ENCODE measurements at places on chromosomes 12 and 14. TPM values are rescaled to one million over a fixed set of nuclear protein-coding genes. Genes with fewer than 3 reads are reported as not detected.

- DNase-seq = no peak
Measured at GRCh38 chr14:64778104-64778754, 74.0 kb downstream of the PLEKHG3 start.

DNA sequence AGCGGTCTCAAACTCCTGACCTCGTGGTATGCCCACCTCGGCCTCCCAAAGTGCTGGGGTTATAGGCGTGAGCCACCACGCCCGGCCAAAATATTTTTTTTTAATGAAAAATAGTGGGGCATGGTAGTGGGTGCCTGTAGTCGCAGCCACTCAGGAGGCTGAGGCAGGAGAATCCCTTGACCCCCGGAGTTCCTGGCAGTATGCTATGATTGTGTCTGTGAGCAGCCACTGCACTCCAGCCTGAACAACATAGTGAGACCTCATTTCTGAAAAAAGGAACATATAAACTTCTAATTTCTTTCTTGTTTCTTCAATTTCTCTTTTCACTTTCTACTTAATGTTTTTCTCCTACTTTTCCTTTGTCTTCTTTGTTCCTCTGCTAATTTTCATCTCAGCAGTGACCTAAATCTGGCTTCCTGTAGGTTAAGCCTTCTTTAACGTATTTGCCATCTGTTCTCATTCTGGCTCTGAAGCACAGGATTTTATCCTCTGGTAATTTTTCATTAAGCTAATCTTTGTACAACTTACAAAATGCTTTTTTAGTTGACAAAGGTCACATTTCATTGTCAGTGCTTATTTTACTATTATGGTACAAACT lies 4.5 kb upstream of the RPGRIP1 start:
- no peak for DNase-seq

GRCh38 chr12:57584690-57585089 lies 6.3 kb upstream of the PIP4K2C start:
- no peak for DNase-seq

GRCh38 chr12:52600475-52600874 lies 788 bp downstream of the KRT72 start:
- DNase-seq = no peak

DNA sequence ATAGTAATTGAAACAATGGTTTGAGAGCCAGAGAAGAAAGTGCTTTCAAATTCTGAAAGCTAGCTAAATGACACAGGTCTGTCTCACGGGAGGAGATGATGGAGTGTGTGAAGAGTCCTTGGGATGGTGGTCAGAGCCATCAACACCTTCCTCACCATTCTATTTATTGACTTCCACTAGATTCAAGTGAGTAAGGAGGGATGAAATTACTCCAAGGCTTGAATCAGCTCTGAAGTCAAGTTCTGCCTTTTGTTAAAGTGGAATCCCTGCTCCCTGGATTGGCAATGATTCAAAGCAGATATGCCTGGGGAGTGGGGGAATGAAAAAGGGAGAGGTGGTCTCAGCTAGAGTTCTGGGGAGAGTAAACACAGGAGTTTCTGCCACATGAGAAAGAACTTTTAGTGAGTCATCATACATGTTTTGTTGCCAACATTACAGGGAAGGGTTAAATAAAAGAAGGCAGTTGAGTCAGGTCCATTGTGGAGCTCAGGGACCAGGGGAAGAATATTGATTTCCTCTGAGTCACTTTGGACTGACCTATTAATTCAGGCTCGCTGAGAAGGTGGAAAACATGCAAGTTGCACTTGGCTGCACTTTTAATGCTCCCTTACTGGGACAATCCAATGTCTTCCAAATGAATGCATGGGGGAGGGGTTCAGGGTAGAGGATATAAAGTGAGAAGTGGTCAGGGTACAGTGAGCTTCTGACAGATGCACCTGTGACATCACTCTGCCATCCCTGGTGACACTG lies 142.7 kb downstream of the TBX5 start:
- DNase-seq = no peak

DNA sequence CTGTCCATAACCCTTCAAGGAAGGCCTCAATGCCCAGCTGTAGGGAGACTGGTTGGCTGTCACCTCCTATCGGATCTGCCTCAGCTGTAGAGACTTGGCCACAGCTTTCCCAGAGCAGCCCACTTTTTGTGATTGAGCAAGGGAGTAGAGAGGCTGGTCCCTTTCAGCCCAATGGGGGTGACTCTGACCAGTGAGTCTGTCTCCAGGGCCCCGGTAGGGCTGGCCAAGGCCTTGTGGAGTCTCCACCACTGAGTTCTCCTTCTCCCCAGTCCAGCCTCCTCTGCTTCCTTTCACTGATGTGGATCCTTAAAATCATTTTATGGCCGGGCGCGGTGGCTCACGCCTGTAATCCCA lies 14.5 kb upstream of the HPD start:
- DNase-seq = peak; percentile 35

- no peak for DNase-seq
Measured at GRCh38 chr14:46999661-47000060, 348.1 kb upstream of the RPL10L start.

GRCh38 chr14:55323910-55324309 lies 52.7 kb downstream of the FBXO34 start:
- no peak for DNase-seq

- no peak for DNase-seq
Measured at GRCh38 chr12:52992699-52993557, 13.3 kb upstream of the EIF4B start.

DNA sequence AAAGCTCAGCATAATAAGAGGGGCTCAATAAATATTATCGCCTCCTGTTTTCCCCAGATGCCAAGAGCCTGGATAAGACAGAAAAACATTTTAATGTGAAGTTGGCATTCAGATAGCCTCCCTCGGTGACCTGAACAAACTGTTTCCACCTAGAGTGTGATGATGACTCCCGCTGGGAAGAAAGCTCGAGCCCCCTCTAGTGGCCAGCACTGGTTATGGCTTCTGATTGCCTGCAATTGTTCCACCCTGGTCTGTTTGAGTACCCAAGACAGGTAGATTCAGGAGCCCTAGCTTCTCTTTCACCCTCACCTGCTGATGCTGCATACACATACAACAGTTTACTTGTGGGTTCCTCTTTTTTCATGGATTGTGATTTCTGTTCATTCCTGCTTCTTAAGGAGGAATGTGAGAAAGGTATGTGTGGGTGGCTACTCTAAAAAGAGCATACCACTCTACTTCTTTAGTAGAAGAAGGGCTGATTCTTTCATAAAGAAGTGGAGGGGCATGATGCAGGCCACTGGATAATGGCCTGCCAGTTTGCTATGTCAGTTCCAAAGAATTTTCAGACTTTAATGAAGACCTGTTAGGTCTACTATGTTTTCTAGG lies 6.4 kb downstream of the ERG28 start:
- DNase-seq = peak; percentile 79

The PRB2 gene
- not detected for total RNA-seq

The BAZ1A gene
- total RNA-seq = 8.2 TPM

The CAMKK2 gene
- 23.1 TPM for total RNA-seq

The SLC17A8 gene
- total RNA-seq = not detected

The CNTN1 gene
- total RNA-seq = 0.68 TPM

- no peak for DNase-seq
Measured at GRCh38 chr12:98416845-98417244, 98.5 kb upstream of the TMPO start.

- DNase-seq = no peak
Measured at GRCh38 chr14:77912754-77913556, 113.0 kb downstream of the ADCK1 start.

The CLEC4C gene
- total RNA-seq = not detected

The OR6C75 gene
- total RNA-seq = not detected

DNA sequence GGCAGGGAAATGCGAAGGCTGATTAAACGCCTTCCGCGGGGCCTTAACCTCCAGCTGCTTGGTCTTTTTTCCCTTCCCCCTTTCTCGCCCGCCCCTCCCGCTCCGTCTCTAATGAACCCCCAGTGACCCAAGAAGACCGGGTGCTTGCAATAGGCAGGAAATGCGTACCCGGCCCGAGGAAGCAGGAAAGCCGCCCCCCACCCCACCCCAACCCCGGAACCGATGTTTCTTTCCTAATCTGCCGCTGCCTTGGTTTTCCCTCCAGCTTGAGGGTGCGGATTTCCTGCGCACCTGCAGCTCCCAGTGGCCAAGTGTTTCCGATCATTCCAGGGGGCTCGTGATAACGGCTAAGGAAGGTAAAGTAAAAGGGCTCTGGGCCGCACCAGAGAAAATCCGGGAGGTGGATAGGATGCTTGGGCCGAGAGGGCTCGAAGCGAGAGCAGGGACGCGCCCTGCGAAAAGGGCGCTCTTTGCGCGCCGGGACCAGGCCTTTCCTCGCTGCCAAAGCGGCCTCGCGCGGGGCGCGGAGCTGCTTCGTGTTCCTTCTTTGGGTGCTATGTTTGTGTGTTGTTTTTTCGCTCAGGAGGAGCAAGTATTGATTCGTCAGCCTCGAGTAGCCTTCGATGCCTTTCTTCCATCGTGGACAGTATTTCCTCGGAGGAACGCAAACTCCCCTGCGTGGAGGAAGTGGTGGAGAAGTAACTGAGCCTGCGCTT lies 983 bp downstream of the MYF6 start:
- peak; percentile 17 for DNase-seq

DNA sequence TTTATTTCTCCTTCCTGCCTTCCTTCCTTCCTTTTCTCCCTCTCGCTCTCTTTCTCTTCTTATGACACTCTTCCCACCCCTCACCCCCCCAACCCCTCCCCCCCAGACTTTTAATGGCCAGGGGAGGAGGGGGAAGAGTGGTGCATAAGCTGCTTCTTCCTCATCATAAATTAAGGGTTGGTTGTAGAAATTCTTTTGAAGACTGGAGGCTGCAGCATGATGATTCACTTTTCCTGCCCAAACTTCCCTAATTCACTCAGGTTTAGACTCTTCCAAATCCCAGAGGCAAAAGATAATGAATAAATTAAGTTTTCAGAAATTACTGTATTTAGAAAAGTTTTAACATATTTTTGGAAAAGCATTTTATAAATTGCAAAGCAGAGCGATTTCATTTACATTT lies 58.2 kb downstream of the GRIP1 start:
- DNase-seq = no peak
